NK-92 treated with Interleukin-12 subunit alpha and Interleukin-12 subunit beta, amount 100 ng/mL, for 24 hours (cell line): ENCODE measurements at places on chromosomes 7 and 10.

- no peak for DNase-seq
Observed at GRCh38 chr10:95425592-95426465, 135.0 kb upstream of the PDLIM1 start.

DNA sequence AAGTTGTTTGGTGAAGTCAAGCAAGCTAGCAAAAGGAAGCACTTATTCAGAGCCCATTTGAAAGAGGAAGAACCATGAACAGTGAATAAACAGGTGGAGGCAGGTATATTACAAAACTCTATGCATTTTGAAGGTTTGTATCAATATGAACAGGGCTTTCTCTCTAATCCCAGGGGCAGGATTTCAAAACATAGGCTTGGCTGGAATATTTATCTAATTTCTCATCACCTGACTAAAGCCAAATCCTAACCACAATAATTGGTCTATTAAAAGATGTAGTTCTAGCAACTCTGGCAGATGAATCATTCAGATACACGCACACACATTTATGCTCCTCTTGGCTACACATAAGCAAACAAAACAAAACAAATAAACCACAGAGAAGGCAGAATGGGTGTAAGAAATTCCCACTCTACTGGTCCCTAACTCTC lies 554.4 kb downstream of the INHBA start:
- DNase-seq = no peak

DNA sequence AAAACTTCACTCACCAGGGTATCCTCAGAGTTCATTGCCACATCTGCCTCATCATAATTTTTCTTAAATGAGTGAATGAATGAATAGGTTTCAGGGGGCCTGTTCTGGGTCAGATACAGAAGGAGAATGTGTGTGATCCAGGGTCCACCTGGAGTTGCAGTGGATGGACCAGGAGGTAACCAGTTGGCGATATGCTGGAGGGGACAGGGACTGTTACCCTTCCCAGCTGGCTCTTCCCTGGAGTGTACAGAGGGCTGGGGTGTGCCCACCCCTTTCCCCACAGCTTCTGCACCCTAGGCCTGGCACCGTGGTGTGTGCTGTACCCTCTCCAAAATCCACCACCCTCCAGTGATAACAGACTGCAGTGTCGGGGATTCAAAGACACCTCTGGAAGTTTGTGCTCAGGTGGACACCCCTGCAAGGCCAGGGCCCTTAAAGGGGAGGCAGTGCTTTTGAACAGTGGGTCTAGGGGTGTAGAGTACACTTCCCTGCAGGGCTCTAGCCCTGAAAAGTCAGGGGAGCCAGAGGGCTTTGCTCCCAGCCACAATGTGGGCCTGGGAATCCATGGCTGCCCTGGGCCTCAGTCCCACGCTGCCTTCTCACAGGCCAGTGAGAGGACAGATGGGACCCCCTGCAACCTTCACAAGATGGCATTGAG lies 134.4 kb upstream of the UNC5B start:
- DNase-seq = no peak

DNA sequence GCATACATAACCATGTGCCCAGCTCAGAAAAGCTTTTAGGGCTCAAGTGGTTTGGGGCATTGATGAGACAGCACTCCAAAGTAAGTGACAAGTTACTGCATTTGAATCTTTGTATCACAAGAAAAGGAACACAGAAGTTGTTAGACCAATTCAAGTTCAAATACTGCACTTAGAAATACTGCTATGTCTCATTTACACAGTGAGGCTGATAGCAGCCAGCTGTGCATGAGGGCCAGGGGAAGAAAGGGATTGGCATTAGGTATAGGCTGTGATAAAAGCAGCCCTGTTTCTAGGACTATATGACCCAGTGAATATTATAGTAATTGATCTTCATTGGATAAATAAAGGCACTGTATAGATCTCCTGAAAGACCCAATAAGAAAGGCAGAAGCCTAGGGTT lies 197.8 kb upstream of the SORCS1 start:
- no peak for DNase-seq

DNA sequence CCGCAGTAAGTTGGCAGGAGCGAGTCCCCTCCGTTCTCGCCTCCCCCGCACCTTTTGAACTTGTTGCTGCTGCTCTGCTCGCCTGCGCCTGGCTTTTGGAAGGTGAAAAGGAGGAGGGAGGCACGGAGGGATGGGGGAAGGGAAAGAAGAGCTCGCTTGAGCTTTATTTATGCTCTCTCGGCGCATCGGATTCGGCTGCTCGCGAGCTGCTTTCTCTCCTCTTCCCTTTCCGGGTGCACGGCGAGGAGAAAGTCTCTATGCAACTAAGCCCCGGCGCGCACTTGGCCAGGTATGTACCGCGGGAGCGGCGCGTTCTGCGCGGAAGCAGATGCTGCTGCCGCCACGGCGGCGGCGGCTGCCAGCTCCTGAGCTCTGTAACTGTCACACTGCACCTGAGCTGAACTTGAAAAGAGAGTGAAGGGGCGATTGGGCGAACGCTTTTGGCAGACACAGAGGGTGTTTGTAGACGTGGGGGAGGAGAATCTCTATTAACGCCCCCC lies 551 bp downstream of the KCND2 start:
- no peak for DNase-seq

- no peak for DNase-seq
Observed at GRCh38 chr7:82345886-82346285, 97.7 kb downstream of the CACNA2D1 start.
